ENCODE measurements at places on chromosomes 3 and 15.

DNA sequence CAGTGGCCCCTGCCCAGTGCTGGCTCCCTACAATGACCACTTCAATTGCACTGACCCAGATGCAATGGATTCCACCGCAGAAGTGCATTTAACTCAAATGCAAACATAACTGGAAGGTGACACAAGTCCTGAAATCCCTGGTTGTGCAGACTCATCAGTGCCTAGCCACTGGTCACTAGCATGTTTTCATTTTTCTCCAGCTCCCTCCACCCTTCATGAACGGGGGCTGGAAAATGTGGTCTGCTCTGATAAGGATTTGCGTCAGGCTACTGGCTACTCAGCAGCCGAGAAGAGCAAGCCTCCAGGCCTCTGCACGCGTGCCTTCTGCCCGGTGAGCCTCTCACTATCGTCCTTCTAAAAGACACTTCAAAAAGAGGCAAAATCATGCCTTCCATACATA is 27.4 kb upstream of the FURIN start:
- no peak for DNase-seq

GRCh38 chr3:67033079-67033478 is 35.0 kb downstream of the KBTBD8 start:
- DNase-seq, result no peak

DNA sequence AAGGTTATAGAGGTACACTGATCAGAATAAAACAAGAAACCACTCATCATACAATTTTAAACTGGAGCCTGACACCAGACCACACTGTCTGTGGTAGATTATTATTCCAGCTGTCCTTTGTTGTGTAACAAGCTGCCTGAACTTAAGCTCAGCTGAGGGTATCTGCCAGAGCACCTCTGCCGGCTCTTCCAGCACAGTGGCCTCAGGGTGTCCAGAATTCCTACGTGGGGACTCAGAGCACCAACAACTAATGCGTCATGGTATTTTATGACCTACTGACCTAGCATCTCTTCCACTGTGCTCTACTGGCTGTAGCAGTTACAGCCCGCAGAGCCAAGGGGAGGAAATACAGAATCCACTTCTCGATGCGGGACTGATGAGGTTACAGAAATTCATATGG is 15.6 kb upstream of the RAF1 start:
- DNase-seq, result no peak

- DNase-seq, result no peak
Measured at GRCh38 chr3:126498461-126498860, 19.1 kb downstream of the UROC1 start.
